Fibroblast of skin of scalp (primary cell): ENCODE measurements at places on chromosomes 13 and 19.

- peak; percentile 23 for DNase-seq
Measured at GRCh38 chr13:113001241-113002140, 32.5 kb downstream of the MCF2L start.

GRCh38 chr19:19214892-19215291, 3.1 kb downstream of the NCAN start:
- DNase-seq, result peak; percentile 58

- peak; percentile 21 for DNase-seq
Measured at GRCh38 chr13:43537124-43537523, 249.6 kb downstream of the ENOX1 start.

DNA sequence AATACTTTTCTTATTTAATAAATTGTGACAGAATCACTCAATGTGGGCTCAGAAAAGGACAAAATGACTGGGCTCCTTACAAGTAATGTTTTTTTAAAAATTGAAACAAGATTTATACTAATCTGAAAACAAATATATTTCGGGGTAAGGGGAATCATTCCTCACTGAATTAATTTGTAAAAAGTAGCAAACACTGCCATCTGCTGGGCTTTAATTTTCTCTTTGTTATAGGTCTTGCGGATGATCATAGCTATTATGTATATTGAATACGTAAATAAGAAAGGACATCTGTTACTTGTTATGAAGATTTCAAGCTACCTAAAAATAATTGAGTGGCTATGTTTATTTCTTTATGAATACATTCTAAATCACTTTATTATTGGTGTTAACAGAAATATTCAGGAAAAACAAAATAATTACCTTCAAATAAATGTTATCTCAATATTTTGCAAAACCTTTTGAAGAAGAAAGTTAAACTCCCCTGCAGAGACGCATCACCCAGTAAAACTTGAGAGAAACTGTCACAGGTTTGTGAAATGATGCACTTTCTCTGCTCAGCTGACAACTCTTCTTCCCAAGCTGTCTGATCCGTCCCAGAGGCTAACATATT, 17.8 kb upstream of the ENOX1 start:
- DNase-seq, result peak; percentile 79

DNA sequence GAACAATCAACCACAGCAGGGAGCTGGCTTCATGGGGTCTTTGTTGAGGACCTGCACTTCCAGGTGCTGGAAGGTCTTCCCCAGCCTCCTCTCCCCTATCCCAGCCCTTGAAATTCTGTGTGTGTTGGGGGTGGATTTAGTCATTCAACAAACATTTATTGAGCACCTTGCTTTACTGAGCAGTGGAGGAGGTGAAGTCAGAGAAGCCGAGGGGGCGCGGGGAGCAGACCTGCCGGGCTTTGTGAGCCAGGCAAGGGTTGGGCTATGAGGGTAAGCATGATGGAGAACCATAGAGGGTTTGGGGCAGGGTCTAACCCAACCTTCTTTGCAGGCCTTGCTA, 3.5 kb upstream of the C19orf85 start:
- no peak for DNase-seq

GRCh38 chr13:110524541-110525257, 36.8 kb downstream of the RAB20 start:
- no peak for DNase-seq

DNA sequence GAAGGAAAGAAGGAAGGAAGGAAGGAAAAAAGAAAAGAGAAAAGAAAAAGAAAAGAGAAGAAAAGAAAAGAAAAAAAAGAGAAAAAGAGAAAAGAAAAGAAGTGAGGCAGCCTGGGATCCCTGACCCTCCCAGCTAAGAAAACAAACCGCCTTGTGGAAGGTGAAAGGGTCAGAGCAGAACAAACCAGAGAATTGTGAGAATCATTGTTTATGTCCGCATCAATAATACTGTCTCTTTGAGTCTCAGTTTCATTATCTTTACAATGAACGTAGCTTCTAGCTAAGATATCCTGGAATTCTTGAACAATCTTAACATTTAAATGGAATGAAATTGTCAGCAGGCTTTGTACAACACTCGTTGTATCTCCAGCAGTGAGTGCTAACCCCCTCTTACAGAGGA, 66.4 kb upstream of the SERP2 start:
- DNase-seq, result no peak

DNA sequence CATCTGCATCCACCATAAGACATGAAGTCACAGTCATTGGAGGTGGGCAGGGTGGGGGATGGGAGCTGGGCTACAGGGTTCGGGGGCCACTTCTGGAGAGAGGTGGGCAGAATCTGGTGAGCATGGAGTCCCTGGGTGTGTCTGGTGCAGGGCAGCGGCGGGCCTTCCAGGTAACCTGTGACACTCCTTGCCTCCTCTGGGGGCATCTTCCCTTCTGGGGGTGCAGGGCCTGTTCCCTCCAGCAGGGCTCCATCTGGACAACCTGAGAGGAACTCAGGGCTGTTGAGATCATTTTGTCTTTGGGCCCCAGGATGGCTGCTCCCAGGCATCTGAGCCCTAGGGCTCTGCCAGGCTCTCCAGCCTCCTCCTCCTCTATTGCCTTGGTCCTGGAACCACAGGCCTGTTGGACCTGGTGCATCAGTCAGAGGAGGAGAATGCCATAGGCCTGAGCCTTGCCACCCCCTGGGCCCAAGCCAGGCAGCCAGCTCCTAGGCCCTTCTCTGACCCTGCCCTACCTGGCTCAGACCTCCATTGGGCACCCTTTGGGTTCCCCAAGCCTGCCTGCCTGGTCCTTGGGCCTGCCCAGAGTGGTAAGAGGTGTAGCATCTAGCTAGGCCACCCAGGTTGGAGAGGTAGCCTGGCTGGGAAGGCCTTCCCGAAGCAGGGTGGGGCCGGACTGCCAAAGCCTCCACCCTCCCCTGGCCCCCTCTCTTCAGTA, 13.4 kb downstream of the LYL1 start:
- no peak for DNase-seq

- no peak for DNase-seq
Measured at GRCh38 chr19:29967623-29968022, 25.6 kb downstream of the URI1 start.
